ENCODE measurements at places on chromosomes 5 and 9.

DNA sequence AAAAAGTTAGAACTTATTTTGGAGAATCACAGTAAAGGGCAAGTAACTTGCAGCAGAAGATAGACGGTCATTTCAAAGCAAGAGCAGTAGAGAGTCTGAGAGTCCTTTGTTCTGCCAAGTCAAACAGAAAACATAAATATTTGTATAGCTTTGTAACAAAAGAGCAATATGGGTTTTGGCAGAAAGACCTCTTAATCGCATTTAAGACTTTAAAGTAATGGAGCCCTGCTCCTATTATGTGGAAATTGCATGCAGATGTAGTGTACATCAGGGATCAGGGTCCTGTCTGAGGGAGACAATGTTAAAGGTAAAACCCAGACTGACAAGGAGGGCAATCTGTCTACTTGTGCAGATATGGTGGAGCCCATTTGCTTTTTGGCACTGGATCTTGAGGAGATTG is 87.2 kb downstream of the PGM5 start:
- no peak for DNase-seq

DNA sequence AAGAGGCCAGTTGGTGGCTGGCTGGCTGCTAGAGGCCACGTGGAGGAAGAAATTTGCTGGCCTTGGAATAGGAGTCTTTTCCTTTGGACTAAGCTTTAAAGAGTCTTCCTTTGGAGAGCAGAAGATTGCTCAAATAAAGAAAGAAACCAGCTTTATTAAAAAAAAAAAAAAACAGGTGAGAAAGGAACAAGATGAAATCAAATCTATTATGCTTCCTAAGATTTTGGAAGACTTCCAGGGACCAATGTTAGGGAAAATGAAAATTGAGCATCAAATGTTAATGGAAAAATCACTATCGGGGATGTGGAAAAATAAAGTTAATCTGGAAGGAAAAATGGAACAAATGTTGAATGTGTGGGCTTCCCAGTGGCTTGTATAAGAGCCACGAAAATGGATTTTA is 153.1 kb downstream of the TTC39B start:
- no peak for DNase-seq

DNA sequence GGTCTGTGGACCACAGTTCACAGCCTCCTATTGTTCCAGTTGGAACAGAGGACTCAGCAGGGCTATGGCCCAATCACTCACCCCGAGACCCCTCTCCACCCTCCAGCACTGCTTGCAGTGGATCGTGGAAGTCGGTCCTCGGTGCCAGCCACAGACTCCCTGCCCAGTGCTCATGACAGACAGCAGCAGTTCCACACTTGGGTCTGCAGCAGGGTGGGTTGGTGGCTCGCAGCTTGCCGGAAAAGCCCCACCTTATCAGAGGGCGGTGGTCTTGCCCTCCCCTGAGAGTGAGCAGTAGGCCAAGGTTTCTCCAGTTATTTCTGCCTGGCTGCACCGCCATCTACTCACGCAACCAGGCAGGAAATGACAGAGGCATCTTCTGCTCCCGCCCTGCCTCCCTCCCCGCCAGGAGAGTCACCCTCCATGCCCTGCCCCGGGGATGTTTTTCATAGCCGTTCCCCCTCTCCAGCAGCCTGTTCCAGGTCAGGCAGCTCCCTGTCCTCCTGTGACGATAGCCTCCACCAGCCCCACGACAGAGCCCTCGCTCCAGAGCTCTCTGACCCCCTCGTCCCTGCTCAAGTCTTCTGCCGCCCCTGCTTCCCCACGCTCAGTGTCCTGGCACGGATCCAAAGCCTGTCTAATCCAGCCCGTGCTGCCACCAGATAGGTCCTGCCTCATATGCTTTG is 34.5 kb downstream of the UNC5A start:
- peak; percentile 40 for DNase-seq

- DNase-seq: no peak
These were observed 15.4 kb upstream of the RANBP17 start for GRCh38 chr5:170846416-170846815.

DNA sequence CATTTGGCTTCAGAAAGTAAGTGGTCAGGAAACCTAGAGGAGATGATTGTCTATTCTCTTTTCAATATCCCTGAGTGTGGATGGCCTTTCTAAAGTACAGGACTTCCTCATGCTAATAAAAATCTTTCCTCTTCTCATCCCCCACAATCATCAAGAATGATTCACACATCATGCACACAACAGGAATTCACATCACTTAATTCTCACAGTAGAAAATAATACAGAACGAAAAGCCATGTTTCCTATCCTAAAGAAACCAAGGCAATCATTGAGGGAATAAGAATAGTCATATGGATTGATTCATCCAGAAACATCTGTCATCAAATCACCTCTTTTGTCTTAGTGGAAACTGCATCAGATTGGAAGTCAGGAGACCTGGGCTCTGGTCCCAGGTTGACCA is 203.1 kb upstream of the PIK3R1 start:
- DNase-seq: no peak

- DNase-seq: no peak
These were observed 10.8 kb downstream of the DMRTA1 start for GRCh38 chr9:22457448-22457847.

DNA sequence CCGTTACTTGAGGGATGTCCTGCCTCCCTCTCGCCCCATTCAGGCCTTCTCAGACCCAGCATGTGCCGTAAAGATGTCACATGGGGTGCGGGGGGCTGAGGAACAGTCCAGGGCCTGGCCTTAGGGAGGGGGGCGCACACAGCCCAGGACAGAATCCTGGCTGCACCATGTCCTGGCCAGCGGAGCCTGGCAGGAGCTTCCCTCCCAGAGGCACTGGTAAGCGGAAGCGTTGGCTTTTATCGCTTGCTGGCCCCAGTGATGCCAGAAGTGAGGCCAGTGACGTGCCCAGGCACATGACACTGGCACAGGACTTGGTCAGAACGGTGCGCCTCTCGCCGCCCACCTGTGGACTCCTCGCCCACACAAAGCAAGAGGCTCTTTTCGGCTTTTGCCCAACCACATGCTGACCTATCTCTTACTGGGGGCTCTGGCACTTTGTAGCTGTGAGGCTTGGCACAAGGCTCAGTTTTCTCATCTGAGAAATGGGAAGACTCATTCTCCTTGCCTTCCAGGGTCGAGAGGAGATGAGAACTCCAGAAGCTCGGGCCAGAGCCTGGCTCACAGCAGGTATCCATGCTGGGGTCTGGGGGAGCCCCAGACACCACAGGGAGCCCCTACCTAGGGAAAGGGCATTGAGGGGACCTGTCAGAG is 59.0 kb downstream of the LMX1B start:
- DNase-seq: no peak

DNA sequence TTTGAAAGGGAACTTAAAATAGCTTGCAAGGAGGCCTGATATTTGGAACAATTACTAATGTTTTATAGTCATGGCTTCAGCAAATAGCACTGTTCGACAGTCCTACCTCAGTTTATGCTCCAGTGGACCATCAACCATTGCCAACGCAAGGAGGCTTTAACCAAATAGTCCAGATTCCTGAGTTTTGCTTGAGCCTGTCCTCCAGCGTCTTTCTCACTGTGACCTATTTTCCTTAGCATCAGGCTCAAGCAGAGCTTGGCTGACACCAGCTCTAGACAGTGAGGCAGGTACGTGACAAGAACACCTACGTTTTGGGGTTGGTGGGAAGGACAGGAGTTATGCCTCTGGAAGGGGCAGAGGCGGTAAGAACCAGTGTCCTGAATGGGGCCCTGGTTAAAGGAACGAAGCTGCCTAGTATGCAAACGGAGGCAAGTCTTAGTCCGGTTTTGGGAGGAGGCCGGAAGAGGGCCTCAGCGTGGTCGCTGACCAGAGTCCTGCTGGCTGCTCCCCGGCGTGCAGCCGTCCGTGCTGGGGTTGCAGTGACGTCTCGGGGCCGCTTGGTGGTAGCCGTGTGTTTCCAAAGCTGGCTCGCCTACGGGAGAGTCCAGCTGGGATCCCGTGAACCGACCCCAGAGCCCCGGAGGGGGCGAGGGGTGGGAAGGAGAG is 998 bp upstream of the FGF18 start:
- DNase-seq: peak; percentile 85
